ENCODE measurements at places on chromosomes 12 and 14.
A peak's percentile ranks its signal among the peaks of the same experiment; 100 is the strongest.

DNA sequence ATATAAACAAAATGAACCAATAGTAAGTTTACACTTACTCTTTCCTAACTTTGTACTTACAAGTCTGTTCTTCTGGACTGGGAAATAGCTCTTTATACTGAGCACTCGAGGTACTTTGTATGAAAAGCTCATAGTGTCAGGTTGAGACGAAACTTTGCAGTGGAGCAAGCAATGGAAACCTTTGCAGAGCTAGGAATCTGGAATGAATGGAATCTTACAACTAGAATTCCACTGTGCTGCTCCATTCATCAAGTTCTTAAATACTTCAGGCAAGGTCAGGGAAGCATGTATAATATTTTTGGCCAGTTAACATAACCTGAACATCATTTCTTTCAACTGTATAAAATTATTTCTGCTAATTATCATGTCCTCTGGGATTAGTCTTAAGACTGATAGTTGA is 1327.5 kb upstream of the FLRT2 start:
- no peak for DNase-seq

DNA sequence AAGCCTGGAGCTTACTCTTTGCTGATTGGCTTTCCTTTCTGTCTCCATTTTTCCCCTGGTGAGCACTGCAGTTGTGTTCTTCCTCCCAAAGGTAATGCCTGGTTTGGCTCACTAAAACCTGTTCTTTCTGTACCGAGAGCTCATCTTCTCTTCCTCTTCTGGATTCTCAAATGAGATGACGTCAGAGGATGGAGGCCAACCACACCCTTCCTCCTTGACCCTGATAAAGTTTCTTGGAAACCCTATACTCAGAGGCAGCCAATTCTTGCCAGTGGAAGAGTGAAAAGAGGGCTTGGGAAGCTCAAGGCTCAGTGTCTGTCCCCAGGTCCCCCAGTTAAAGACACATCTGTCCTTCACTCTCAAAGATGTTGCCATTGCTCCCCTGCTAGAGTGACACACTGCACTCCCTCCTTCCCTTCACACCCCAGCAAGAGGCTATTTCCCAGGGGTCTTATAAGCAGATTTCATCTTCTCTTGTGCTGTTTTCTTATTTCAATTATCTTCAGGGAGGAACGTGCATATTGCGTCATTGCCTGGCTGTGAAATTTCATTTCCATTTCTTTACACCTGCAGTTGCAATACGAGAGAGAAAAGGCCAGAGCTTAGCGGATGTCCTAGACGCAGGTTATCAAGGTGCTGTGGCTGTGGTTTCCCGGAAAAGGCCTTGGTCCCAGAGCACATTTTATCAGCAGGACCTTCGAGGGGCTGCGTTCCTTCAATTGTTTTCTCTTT is 27.3 kb downstream of the NTF3 start:
- no peak for DNase-seq

DNA sequence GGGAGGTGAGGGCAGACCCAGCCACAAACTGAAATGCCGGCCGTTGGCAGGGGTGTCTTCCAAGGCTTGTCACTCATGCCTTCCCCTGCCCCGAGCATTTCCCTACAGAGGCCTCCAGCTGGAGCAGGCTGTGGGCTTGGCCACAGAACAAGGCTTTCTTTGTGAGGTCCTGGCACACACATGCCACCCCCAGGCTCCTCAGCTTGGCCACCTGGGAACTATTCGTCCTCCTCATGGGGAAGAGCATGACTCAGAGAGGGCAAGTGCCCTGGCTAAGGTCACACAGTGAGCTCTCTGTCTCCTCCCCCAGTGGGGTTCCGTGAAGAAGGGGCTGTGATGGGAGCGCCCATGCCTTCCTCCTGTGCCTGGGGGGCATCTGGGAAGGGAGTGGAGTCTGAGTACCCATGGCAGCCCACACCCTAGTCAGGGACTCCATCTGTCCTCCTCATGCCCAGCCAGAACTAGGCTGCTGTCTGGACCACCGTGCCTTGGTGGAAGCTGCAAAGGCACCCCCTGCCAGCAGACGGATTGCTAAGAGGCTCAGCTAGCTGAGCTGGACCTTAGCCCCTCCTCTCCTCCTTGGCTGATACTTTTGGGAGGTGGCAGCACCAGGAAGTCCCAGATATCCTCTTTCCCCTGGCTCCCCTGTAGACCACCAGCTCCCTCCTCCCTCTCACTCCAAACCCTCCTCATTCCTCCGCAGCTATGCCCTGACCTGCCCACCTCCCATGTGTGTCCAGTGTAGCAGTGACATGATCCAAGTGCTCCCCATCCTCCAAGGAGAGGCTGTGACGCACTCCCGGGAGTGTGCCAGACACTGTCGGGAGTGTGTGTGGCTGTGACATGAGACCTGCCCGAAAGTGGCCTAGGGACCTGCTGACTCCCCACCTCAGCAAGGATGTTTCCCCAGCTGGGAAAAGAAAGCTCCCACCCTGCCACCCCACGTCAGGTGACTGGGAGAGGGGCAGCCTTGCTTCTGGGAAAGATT is 21.4 kb downstream of the ABCB9 start:
- no peak for DNase-seq

DNA sequence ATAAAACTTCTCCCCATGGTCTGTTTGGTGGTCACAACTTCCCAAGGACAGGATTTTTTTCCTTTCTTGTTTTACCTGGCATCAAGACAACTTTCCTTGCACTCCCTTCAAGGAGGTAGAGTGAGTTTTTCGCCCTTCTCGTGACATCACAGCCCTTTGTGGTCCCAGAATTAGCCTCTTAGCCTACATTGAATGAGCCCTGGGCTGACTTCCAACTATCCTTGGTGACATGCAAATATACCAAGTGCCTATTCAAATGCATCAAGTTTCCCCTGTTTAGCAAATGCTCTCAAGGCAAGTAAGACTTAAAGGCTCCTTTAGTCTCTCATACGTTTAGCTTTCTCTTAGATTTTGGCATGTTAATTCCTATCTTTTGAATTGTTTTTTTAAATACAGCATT is 36.6 kb downstream of the TC2N start:
- DNase-seq = peak; percentile 65

- no peak for DNase-seq
These were observed 3.6 kb downstream of the DIP2B start for GRCh38 chr12:50508414-50508813.

- DNase-seq = peak; percentile 11
These were observed at the start of gene CFL2 for GRCh38 chr14:34714320-34715126. TSS of gene CFL2 (minus strand) at chr14:34714593. CDS start at chr14:34714540, 53 bp downstream.

GRCh38 chr12:24864796-24865125 is 84.1 kb downstream of the BCAT1 start:
- no peak for DNase-seq

GRCh38 chr12:108815369-108815768 is 42.0 kb downstream of the SSH1 start:
- no peak for DNase-seq

- no peak for DNase-seq
These were observed 6.7 kb upstream of the MTA1 start for GRCh38 chr14:105412771-105413543.

- no peak for DNase-seq
These were observed 3.7 kb downstream of the KRT6B start for GRCh38 chr12:52448228-52448627.

- no peak for DNase-seq
These were observed 155.4 kb downstream of the AACS start for GRCh38 chr12:125220404-125221273.

DNA sequence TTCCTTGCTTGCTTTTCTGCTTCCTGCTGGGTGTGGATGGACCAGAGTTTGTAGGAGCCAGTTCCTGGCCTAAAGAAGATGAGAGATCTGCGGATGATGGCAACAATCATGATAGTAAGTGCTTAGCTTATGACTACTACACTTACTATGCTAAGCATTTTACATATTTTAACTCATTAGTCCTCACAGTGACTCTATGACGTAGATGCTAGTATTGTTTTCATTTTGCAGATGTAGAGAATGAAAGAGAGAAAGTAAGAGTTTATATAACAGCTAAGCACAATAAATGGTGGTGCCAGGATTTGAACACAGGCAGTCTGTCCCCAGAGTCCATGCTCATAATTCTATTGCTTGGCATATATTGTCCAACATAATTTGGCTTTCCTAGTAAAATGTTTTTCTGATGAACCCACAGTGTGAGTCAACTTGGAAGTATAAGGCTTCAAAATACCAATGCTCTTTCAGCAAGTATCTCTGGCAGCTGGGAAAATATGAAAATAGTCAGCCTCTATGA is 363.2 kb upstream of the DDHD1 start:
- no peak for DNase-seq

DNA sequence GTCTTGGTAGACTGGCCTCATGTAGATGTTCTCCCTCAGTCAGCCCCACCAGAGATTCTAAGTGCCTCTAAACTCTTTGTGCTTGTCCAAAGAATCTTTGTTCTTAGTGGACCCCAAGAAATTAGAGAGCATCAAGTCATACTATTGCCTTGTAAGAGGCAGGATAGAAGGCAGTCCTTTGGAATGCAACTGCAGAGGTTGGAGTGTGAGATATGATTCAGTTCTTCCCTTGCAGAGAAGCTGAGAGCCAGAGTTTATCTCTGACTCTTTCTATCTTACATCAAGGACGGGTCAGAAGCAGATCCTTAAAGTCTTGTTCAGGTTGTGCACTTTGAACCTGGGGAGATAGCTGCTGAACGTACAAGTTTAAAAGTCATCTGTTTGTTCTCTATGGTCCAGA is 21.1 kb downstream of the TMX1 start:
- no peak for DNase-seq

GRCh38 chr12:120640861-120641833 is 721 bp downstream of the CABP1 start:
- no peak for DNase-seq

- DNase-seq = no peak
These were observed 2.7 kb downstream of the FAIM2 start for GRCh38 chr12:49901026-49901425.

DNA sequence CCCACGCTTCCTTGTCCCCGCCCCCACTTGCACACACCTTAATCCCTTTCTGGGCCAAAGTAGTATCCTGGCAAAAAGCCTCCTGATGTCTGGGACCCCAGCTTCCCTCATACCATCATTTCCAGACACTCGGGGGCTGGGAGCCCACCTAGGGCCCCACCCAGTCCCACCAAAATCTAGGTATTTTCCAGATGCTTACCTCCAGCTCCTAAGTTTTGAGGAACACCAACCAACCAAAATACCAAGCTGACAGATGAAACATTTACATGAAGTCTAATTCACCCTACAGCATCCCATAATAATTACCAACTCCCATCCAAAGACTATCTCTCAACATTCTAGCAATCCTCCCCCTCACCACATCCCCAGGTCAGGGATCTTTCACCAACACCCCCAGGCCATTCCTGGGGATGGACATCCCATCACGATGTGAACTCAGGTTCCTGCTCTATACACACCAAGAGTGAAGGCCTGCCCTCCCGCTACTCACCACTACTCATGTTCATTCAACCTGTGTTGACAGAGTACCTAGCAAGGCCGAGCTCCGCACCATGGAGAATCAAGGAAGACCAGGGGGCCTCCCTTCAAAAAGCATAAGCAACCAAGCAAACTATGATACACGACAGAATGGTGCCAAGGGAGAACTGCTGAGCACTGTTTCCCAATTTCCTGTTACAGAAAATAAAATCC is 1.6 kb upstream of the CHD4 start:
- DNase-seq = no peak

DNA sequence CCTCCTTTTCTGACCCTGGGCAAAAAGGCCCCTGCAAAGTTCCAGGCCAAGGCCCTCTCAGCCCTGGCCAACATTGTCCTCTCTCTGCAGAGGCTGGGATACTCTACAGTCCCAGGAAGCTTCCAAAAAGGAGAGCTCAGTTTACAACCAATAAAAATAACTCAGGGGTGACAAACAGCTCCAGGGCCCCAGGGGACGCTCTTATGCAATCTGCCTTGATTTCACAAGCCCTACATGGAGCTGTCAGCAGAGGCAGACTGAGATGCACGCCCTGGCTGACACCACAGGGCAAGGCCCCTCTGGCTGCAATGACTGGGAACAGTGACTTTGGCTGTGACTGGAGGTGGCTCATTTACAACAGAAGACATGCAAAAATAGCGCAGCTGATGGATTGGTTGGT is 129.0 kb upstream of the MED13L start:
- DNase-seq = no peak

DNA sequence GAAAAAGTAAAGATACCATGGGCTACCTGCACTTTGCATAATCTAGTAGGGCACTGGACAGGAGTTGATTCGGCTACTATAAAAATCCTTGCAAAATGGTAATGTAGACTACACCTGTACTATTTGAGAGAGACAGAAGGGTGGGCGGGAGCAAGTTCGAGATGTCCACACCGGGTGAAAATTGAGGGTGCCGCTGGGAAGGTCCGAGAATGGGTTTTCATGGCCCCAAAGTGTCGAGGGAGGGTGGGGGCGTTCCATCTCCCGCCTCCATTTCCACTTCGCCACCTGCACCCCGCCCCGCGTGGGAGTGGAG is 648 bp downstream of the SNX6 start:
- no peak for DNase-seq

Data from NCI-H1048 (cell line).